ENCODE measurements at places on chromosomes 6 and 20.

GRCh38 chr6:15410752-15411151 lies 164.9 kb downstream of the JARID2 start:
- DNase-seq: no peak

DNA sequence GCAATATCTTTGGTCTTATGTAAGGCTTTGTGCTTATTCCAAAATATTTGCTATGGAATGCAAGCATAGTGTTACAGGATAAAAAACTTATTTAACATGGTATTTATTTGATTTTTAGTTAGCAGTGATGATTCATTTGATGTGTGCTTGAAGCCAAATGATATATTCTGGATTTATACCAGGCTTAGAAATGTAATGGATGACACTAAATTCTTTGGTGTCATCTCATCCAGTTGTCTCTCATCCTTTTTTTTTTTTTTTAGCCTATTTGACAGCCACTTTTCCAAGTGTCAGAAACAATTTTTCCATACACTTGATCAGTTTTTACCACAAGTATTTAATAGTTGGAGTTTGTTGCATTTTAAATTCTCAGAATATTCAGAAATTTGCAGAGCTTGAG lies 515.3 kb downstream of the CDKAL1 start:
- no peak for DNase-seq

DNA sequence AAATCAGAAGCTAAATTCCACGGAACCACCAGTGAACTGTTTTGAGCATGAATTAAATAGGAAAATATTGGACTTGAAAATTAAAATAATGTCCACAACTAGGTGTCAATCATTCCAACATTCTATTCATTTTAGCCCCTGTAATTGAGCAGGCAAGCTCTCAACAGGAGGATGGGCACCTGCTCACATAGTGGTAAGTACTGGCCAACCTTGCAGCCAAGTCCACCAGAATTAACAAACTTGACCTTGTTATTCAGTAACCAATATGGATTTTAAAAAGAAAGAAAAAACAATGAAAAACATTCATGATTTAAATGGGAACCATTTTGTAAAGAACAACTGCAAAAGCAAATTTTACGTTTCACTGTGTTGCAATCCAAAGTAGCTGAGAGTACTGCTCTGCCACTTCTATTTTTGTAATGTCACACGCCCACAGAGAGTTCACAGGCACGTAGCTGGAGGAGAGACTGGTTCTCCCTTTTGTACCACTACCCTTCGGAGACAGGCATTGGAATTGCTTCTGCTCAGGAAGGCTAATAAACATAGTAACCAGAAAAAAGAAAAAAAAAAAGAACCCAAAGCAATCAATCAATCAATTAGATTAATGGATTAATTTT lies 75.2 kb upstream of the F13A1 start:
- no peak for DNase-seq

- DNase-seq: no peak
Measured at GRCh38 chr6:30979690-30980089, 3.8 kb upstream of the MUC21 start.

- DNase-seq: no peak
Measured at GRCh38 chr6:29388533-29388932, 6.9 kb upstream of the OR12D2 start.
